ENCODE measurements at places on chromosomes 6 and 20.

DNA sequence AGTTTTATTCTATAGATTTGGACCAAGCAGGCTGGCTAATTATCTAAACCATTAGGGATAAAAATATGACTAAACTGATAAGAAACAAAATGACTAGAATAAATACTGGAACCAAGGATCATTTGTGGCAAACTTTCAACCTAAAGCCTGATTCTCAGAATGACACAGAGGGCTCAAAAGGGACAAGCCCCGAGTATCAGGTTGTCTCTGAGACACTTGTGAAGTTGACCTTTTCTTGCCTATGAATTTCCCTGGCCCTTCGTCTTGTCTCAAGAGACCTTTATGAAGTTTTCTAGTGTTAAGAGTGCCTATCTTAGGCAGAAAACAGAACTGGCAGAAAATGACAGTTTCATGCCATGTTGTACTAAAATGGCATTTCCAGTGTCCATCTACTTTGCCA, 68.3 kb downstream of the IMPG1 start:
- DNase-seq: no peak

GRCh38 chr6:25862199-25862598, 11.8 kb downstream of the SLC17A3 start:
- DNase-seq: no peak

- no peak for DNase-seq
Observed at GRCh38 chr6:138382498-138383265, 5.0 kb downstream of the SMIM28 start.

GRCh38 chr6:54288474-54288873, 19.8 kb upstream of the TINAG start:
- no peak for DNase-seq

GRCh38 chr20:11376420-11376819, 541.3 kb upstream of the BTBD3 start:
- DNase-seq: no peak

GRCh38 chr6:42224222-42225028, 6.8 kb upstream of the MRPS10 start:
- DNase-seq: no peak

DNA sequence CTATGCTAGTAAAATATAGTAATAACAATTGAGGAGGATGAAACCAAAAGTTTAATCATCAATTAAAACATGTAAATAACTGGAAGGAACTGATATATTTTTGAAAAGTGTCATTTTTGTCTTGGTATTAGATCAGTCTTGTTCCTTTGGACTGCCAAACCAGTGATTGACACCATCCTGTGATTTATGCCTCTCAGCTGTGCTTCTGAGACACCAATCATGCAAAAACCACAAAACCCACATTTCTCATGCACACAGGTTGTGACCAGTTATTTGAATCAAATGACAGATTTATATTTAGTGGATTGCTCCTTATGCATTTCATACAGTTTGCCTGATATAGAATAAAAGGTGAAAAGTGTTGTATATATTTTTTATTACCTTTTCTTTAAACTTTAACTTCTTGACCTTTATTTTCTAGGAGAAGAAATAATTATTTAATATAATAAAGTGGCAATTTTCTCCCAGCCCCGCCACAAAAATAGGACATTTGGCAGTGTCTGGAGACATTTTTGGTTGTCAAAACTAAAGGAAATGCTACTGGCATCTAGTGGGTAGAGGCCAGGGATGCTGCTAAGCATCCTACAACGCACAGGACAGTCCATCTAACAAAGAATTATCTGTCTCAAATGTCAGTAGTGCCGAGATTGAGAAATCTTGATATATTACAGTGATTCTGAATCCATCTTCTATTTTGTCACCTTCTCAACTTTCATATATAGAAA, 383.6 kb downstream of the BCKDHB start:
- DNase-seq: no peak

GRCh38 chr6:133752129-133752528, 136.8 kb upstream of the TCF21 start:
- no peak for DNase-seq

DNA sequence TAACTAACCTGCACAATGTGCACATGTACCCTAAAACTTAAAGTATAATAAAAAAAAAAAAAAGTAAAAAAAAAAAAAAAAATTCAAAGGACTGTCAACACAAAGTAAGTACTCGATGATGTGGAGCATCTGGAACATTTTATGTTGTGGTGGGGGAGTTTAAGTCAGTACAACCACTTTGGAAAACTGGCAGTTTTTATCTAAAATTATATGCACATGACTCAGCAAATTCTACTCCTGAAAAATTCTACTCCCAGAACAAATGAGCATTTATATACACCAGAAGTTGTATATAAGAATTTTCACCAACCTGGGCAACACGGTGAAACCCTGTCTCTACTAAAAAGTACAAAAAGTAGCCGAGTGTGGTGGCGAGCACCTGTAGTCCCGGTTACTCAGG, 36.9 kb upstream of the CCDC28A start:
- DNase-seq: no peak

DNA sequence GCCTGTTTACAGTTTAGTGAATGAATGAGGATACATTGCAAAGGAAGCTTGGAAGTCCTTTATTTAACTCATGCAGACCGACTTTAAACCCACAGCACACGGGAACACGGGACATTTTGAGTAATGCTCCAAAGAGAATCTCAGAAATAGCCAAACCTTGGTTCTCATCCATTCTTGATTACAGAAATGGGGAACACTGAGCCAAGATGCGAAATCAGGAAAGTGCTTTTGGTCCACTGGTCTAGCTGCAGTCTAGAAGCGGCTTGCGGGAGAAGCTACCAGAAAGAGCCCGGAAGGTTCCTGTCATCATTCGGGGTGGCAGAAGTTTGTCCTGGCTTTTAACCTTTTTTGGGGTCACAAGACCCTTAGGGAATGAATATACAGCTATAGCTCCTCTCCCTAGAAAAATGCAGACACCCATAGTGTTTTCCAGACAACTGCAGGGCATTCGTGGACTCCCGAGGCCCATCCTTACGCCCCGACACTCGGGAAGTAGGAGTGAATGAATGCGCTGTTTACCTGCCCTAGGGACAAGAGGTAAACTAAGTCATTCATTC, 475 bp upstream of the TMEM181 start:
- no peak for DNase-seq

- DNase-seq: no peak
Observed at GRCh38 chr6:139855671-139856311, 481.3 kb upstream of the CITED2 start.

DNA sequence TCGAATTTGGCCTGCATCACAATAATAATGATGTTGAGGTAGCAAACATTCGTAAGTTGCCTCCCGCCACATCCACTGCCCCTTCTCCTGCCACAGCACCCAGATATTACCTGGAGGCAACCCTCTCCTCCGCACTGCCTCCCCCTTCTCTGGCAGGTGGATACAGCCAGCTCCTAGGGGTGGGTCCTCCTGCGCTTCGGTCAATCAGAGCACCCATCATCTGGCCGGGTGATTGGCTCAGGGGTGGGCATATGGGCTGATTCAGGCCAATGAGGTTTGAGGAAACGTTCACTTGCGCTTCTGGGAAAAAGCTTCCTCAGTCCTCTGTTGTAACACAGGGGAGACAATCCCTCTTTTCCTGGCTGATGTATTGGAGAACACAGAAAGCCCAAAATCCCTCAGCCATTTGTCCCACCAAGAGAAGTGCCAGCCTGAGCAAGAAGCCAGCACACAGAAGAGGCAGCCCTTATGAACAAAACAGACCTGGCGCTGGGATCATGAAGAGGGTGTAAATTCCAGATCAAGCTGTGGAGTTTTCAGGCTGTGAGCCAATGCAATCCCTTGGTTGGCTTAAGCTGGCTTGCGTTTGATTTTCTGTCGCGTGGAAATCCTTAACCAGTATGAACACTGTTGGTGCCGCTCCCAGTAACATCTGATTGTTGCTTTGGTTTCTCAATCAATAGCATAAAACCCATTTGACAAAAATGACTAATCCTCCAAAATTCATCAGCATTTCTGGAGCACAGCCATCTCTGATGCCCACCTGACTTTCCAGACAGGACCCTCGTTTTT, 82.2 kb downstream of the PRDM1 start:
- DNase-seq: no peak

GRCh38 chr20:4073852-4074741, 58.7 kb upstream of the RNF24 start:
- DNase-seq: no peak

GRCh38 chr20:48648482-48649051, 179.2 kb downstream of the PREX1 start:
- no peak for DNase-seq

DNA sequence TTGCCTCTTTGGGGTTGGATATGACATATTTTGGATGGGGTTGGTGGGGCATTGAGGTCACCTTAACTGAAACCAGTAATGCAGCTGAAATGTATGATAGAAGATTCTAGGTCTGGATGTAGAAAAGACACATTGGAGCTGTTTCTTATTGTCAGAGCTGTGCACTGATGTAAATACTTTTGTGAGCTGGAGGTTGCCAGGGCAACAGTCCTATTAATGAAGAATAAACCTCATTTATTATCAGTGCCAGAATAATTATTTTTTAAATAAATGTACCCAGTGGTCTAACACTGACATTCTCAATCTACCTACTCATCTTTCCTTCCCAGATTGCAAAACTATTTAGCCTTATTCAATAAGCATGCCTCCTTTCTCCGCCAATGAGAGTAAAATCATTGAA, 57.0 kb downstream of the CAP2 start:
- DNase-seq: no peak

DNA sequence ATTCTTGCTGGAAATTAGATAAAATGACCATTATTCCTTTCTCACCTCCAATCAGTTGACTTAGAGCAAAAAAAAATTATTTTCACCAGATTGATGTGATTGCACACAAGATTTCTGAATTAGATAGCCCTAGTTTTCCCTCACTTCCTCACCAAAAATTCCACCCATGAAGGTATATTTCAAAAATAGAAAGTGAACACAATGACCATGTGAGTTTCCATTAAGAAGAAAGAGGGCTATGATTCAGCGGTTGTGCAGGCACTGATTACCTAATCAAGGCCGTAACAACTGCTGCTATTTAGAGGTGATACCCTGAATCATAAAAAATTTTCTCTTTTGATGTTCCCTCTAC, 19.5 kb upstream of the RALGAPA2 start:
- no peak for DNase-seq

GRCh38 chr20:24842918-24843715, 106.0 kb upstream of the CST7 start:
- DNase-seq: peak; percentile 57

GRCh38 chr6:21188505-21189223, 404.9 kb upstream of the SOX4 start:
- DNase-seq: no peak

DNA sequence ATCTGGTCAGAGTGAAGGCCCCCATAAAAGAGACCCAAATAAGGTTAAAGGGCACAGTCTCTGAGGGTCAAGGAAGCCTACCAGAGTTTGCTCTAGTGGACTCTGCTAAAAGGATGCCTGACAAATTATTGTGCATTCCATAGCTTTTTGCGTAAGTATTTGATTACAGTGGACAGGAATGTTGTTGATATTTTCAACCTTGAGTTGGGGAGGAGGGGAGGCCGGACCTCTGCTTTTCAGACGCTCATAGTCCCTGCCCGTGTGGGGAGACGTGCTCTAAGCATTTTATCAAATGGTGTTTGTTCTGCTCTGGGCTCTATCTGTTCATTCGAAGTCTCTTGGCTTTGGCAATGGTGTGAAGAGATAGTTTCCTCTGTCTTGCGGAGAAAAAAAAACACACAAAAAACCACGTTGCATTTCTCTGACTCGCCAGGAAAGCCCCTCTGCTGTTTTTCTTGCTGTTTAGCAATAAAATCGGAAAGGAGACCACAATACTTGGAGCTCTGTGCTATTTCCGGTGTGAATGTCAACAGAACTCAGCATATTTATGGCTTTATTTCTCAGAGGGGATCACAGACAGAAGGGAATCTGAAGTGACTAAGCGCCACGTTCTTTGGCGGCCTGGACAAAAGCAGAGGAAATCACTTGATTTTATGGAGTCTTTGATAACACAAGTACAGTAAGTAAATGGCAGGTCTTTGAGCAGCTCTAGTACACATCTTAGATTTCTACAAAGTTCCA, 159.8 kb downstream of the ZFP64 start:
- DNase-seq: no peak

DNA sequence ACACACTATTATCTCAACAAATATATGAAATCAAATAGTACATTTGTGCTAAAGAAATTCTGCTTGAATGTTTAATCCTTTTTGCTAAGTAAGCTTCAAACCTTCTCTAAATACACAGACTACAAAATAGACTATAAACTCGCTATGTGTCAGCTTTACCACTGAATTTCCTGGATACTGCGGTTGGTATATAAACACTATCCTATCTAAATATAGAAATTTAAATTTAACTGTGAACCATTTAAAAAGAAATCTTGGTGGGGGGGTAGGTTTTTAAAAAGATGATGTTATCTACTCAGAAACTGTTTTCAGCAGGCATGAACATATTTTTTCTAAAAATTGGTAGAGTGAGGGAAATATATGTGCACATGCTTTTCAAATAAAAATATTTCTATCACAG, 306.5 kb upstream of the RUNX2 start:
- DNase-seq: no peak

DNA sequence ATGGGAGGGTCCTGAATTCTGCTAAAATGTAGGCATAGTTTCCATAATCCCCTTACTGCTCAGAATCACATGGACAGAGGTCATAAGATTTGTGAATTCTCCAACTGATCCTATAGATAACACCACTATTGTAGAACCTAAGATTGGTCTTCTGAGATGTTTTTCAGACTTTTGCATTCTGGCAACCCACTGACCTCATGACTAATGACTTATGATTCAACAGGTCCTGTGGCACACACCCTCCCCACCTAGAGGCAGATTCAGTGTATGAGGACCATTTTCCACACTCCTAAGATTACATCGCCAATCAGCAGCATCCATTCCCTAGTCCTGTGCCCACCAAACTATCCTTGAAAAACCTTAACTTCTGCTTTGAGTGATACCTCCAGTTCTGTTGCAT, 207.2 kb downstream of the BTBD9 start:
- no peak for DNase-seq

DNA sequence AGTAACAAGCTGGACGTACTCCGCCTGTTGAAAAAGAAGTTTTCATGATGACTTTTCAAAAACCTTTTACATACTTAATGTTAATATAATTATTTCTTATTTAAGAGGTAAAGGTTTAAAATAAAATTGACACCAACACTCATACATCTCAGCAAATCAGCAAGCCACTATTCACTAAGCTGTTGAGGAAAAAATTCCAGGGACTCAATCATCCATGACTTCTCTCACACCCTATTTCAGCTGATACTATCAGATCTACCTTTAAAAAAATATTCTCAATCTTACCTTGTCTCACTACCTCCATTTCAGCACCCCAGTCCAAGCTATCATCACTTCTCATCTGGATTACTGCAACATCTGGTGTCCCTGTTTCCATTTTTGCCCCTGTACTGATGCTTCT, 109.3 kb downstream of the HACE1 start:
- DNase-seq: no peak

GRCh38 chr6:139470997-139471396, 96.5 kb upstream of the CITED2 start:
- DNase-seq: no peak

DNA sequence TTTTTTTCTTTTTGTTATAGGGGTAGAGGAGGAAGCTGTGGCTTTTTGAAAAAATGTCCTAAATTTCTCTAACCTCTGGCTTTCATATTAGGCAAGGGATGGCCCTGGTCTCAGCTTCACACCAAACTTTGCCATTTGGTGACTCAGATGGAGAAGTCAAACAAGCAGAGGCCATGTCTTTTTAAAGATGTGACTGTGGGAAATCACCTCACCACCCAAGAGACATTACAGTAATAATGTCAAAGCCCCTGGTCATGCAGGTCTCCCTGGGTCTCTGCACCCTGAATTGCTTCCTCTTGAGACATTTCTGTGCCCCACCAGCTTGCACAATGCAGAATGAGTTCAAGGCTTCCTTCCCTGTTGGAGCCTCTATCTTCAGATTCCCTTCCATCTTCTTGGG, 39.5 kb upstream of the ADGRF5 start:
- DNase-seq: no peak
